ENCODE measurements at places on chromosomes 11 and 22.

DNA sequence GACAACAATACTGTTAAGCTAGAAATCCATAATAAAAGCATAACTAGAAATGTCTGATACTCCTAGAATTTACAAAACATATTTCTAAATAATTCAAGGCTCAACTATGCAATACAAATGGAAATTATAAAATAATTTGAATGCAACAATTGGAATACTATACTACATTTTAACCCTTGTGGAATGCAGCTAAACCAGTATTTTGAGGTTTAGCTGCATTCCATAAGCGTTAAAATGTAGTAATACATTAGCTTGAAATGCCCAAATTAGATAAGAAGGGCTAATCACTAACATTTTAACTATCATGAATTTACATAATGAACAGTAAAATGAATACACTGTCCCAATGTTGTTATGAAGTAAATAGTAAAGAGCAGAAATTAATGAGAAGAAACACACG, 617.2 kb upstream of the CHORDC1 start:
- DNase-seq: no peak

DNA sequence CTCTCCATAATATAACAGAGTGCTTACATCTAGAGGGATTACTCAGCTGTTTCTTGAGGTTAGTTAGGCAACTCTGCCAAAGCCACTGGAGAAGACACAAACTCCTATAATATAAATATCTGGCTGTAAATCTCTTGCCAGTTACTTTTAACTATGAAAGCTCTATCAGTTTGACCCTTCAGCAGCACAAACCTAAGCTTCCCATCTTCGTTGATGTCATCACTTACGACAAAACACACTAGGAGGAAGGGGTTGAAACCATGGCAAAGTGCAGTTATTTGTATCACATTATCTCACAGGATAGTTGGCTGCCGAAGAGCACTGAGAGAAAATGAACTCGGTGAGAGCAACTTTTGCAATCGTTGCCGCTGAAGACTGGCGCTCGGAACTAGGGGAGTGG, 922.1 kb downstream of the OPCML start:
- DNase-seq: no peak

GRCh38 chr11:29343465-29344333, 673.1 kb downstream of the KCNA4 start:
- DNase-seq: no peak

- no peak for DNase-seq
These were observed 1.6 kb downstream of the PRDM11 start for GRCh38 chr11:45147891-45148675.

GRCh38 chr11:88275636-88276035, 61.9 kb downstream of the CTSC start:
- DNase-seq: no peak

DNA sequence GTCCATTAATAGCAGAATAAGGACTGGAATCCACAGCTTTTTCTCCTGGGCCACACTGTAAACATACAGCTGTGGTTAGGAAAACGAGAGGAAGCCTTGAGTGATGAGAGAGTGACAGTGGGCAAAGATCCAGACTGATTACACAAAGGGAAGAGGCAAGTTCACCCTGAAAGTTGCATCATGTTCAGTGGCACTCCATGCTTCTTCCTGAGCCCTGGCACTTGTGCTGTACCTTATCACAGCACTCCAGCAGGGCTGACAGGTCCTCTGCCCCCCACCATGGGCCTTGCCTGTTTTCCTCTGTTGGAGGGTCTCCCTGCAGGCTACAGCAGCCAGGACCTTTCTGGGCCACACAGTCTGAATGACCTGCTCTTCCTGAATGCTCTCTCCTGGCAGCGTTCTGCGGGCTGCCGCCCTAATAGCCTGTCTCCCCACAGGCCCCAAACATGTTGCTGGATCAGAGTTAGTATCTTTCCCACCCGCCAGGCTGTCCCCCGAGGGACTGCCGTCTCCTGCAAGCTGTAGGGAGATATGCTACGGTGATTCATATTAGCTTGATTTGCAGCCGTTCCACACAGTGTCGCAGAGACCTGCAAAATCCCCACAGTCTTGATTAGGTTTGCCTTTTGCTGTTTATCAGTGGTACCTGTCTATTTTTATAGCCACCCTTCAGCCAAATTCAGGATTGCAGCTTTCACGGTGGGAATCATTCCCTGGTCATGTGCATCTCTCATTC, 60.2 kb downstream of the NTM start:
- DNase-seq: no peak

DNA sequence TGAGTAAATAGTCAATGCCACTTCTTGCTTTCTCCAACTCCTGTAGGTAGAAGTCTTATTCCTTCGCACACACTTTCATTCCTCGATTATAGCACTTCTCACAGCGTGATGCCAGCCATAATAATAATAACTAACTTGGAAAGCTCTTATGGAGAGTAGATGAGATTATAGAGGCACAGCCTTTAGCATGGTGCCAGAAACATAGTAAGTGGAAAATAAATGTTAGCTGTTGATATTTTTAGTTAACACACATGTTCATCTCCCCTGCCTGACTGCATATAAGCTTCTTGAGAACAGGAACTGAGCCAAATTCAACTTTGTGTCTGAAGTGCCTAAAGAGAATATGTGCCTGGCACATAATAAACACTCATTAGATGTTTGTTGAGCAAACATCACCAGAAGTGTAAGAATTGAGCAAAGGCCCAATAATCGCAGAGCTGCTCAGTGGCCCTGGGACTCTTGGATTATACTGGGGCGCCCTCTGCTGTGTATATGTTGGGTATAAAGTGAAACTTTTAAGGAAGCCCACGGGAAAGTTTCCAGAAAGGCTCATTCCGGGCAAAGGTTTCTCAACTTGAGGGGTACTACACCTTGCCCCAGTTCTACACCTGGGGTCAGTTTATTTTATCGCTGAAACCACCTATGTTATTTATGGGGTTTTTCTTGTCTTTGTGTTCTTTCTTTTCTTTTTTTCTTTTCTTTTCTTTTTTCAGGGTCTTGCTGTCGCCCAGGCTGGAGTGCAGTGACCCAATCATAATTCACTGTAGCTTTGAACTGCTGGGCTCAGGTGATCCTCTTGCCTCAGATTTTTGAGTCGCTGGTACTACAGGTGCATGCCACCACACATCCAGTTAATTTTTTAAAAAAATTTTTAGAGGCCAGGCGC, 22.3 kb downstream of the SLN start:
- no peak for DNase-seq

DNA sequence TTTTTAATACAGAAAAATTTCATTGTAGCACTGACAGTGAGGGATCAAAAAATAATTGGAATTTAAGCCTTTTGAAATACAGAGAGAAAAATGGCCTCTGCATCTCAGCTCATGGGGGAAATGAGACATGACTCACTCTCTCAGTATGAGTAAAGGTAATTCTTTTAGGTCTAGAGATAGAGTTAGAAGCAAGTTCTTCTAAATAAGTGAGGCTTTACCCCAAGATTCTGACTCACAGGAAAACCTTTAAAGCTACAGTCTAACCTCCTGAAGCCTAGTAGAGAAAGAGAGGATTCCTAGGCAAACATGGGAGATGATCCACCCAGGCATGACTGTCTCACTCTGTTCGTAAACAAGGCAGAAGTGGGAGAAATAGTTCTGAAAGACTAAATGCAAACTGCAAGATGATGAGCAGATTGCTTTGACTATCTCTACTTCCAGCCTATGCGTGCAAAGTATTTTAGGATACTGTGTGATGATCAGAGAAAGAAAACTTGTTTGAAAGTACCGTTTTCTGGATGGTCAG, 1003.3 kb upstream of the CCDC90B start:
- no peak for DNase-seq

- no peak for DNase-seq
These were observed 2.9 kb upstream of the SGSM1 start for GRCh38 chr22:24803064-24803542.

- no peak for DNase-seq
These were observed 41.8 kb upstream of the AMPD3 start for GRCh38 chr11:10413268-10413667.

- DNase-seq: no peak
These were observed 57.3 kb downstream of the C11orf91 start for GRCh38 chr11:33643167-33643824.

DNA sequence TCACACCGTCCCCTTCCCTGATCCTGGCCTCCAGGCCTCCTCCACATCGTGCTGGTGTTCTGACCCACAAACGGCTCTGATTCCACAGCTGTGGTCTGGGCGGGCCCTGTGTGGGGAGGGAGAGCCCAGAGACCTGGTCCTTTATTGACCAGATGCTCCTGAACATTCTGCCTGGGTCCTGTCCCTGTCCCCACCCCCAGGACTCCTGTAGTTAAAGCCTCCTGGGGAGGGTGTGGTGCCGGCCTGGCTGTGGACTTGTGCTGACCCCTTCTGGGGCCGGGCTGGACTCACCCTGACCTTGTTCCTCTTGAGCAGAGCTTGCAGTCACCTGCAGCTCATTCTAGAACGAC, 128.7 kb downstream of the CTTN start:
- no peak for DNase-seq

DNA sequence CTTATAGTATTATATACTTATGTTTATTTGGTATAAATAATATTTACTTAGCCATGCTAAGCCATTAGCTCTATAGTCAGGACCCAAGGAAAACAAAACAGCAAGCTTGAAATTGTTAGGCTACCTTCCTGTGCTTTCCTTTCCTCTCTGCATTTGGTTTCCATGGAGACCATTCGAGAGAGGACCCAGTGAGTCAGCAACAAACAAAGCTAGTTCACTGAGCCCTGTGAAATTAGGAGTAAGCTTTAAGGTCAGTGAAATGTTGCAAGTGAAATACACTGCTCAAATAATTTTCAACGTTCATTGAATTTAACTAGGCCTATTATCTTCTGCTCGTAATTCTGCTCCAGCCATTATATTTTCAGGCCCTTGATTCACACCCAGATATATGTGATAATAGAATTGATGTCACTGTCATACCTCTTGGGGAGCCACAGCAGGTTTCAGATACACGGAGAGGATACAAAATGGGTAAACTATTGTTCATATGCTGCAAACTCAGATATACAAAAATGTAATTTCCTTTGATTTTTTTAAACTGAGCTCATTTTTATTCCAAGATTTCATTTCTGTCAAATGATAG, 9.1 kb upstream of the OR10D3 start:
- DNase-seq: no peak

DNA sequence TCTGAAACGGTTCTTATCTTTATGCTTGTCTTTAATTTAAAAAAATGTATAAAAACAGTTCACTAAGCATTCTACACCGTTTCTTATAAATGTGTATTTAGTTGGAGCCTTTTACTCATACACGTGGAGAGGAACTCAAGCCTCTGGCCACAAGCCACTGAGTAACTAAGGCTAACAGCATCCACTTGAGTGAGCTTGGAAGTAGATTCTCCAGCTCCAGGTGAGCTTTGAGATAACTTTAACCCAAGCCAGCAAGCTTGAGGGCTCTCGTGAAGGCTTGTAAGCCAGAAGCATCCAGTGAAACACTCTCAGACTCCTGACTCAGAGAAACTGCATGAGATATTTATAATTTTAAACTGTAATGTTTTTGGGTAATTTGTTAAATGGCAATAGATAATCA, 82.6 kb downstream of the ARHGAP20 start:
- DNase-seq: no peak

DNA sequence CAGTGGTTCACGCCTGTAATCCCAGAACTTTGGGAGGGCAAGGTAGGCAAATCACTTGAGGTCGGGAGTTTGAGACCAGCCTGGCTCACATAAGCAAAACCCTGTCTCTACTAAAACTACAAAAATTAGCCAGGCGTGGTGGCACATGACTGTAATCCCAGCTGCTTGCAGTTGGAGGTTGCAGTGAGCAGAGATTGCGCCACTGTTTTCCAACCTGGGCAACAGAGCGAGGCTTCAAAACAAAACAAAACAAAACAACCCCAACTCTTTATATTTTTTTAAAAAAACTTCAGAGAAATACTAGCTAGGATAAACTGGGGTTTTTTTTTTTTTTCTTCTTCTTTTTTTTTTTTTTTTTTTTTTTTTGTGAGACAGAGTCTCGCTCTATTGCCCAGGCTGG, 31.8 kb upstream of the RAPSN start:
- no peak for DNase-seq
